H54 (cell line): ENCODE measurements at places on chromosomes 16 and 17.

GRCh38 chr17:47831003-47831933 is at the start of the genes LRRC46 and MRPL10:
Gene LRRC46, plus strand, starts transcription at chr17:47831670. Its CDS starts 320 bp downstream, at chr17:47831990.
Gene MRPL10, minus strand, starts transcription at chr17:47831541. Its CDS starts 30 bp downstream, at chr17:47831511.
- peak; percentile 96 for DNase-seq

DNA sequence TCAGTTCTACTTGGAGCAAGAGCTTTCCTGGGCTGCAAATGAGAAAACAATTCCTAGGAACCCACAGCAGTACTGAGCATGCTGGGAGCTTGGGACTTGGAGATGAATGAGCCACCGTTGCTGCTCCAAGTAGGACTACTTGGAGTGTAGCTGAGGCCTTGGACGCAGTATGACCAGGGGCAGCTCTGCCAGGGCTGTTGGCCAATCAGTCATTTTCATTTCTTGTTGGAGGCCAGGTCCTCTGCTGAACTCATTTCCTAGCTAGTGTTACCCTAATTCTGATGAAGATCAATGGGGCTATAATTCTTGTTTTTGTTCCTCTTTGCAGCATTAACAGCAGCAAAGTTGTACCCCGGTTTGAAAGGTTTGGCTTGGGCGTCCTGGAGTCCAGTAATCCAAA is 8.0 kb upstream of the LGALS9 start:
- no peak for DNase-seq

GRCh38 chr16:57744642-57744903 is 9.0 kb downstream of the KATNB1 start:
- no peak for DNase-seq

GRCh38 chr17:15403276-15403939 is 62.0 kb upstream of the TEKT3 start:
- no peak for DNase-seq

- no peak for DNase-seq
Measured at GRCh38 chr16:57613514-57613913, 14.9 kb upstream of the ADGRG1 start.

- DNase-seq: no peak
Measured at GRCh38 chr16:27543801-27544200, 5.9 kb downstream of the GTF3C1 start.

DNA sequence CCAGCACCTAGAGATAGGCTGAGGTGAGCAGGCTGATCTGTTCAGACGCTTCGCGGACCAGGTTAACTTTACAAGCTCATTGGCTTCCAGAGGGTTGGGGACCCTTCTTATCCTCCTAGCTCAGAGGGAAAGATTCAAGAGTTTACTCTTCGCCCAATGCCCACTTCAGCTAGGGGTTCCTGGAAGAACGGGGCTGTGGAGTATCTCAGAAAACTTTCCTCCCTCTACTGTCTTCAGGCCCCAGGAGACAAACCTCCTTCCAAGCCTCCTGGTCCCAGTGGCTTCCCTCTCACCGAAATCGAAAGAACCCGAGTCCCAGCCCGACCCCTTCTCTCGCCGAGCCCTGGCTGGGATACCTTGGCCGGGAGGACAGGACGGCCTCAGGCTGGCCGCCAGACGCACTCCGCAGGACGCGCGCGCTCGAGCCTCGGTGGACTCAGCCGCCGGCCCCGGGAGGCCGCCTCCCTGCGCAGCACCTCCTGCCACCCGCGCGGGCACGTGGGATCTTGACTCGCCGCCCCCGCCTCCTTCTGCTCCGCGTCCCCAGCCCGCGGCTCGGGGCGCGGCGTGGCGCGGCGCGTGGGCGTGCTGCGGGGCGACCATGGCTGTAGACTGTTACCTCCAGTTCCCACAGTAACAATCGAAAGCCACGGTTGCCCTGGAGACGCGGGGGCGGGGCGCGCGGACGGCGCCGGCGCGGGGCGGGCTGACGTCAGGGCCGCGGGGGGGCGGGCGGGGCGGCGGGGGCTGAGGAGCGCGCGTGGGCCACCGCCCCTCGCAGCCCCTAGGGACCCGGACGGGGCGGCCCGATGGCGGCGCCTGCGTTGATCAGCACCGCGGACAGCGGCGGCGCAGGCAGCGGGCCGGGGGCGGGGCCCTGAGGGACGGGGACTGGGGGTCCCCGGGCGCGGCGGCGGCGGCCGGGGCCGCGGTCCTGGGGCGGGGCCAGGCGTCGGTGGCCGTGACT is 5.3 kb upstream of the HIC1 start:
- DNase-seq: peak; percentile 84

DNA sequence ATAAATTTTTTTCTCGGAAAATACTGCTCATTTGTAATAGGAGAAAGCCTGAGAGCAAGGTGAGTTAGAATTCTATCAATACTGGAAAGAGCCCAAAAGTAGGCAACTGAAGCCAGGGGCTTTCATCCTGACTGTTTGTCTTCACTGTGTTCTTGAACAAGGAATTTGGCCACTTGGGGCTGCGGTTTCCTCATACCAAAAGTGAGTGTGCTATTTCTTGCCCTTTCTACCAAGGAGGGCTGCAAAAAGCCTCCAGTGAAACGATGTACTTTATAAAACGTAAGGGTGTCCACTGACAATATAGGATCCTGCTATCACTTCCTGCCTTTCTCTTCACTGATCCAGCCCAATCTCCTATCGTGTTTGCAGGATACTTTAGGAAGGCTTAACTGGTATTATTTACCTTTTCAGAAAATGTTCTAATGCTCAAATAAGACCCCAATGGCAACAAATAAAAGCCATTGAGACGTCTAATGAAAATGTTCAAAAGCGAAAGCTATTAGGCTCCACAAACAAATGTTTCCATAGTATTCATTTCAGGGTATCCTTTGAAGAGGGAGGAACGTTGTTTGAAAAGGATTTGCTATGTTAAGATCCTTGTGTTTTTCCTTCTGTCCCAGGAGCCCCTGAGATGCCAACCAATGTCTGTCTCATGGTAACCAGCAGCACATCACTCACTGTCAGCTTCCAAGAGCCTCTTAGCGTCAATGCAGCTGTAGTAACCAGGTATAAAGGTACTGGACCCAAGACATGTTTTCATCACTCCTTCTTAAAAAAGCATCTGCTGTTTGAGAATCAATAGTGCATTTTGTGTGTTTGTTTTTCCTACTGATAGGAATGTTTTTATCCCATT is 219.3 kb upstream of the NOG start:
- DNase-seq: no peak

- no peak for DNase-seq
Measured at GRCh38 chr16:13154799-13155198, 253.4 kb downstream of the SHISA9 start.

GRCh38 chr17:58334661-58335060 is 6.1 kb upstream of the TSPOAP1 start:
- DNase-seq: no peak

DNA sequence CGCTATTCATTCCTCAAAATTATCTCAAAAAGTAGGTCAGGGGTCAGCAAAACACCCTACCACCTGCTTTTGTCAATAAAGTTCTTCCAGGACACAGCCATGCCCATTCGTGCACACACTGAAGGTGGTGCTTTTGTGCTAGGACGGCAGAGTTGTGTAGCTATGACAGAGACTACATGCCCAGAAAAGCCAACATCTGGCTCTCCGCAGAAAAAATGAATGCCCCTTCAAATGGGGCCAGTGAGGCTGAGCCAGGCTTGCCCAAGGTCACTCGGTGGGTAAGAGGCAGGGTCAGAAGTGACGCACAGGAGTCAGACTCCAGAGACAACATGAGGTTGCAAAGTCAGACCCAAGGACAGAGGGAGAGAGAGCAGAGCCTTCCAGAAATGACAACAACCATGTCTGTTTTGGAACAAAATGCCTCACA is 200.1 kb downstream of the XYLT1 start:
- DNase-seq: no peak

DNA sequence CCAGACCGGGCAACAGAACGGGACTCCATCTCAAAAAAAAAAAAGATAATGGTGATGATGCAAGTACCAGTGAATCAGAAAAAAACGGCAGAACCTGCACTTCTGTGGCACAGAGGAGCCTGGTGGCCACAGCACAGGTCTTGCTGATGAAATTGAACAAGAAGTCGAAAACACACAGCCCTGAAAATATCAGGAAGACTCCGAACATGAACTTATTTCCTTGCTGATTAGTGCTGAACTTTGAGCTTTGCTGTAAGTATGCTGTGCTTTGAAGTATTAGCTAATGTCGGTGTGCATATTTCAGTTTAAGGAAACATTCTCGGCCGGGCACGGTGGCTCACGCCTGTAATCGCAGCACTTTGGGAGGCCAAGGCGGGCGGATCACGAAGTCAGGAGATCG is 10.9 kb upstream of the MYO15B start:
- DNase-seq: no peak

GRCh38 chr16:48860341-48860740 is 250.4 kb upstream of the N4BP1 start:
- no peak for DNase-seq

DNA sequence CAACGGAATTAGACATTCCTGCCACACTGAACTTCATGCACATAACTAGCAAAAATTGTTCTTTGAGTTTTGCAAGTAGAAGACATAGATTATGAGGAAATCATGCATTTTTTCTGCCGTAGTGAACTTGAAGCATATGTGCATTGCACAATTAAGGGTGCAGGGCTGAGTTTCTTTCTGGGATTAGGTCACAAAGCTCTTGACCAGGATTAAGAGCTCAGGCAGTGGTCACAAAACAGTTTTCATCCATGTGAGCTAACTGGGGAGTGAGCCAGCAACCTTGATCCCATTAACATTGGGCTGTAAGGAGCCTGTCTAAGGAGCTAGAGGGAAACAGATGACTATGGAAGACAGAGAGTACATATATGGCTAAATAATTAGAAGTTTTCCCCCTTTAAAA is 143.7 kb downstream of the PMP22 start:
- no peak for DNase-seq

DNA sequence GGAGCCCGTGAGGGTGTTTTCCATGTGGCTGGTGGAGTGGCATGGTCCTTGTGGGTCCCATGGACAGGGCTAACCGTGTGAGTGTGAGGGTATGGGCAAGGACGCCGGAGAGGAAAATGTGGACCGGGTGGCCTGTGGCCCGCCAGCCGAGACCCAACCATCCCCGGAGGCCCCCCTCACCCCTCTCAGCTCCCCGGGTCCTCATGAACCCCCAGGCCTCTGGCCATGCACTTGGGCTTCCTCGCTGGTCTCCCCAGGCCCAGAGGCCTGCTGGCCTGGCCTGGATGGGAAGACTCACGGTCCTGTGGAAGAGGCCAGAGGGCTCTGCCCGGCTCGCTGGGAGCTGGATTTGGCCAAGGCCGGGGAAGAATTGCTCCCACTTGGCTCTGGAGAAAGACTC is 13.1 kb downstream of the RAP1GAP2 start:
- DNase-seq: no peak

DNA sequence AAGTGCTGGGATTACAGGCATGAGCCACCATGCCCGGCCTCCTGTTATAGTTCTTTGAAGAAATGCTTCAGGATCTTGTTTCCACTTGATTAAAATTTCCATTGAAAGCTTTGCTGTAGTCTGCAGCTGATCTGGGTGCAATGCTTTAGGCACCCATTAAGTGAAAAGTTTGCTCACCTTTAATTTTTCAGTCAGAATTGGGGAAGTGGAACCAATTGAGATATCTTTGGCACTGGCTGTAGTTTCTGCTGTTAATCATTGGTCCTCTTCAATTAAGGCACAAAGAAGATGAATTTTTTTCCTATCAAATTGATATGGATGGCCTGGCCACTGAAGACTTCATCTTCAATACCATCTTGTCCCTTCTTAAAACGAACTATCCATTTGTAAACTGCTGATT is 336.1 kb upstream of the TBX2 start:
- DNase-seq: no peak

GRCh38 chr16:85948138-85948509 is 49.2 kb downstream of the IRF8 start:
- no peak for DNase-seq

DNA sequence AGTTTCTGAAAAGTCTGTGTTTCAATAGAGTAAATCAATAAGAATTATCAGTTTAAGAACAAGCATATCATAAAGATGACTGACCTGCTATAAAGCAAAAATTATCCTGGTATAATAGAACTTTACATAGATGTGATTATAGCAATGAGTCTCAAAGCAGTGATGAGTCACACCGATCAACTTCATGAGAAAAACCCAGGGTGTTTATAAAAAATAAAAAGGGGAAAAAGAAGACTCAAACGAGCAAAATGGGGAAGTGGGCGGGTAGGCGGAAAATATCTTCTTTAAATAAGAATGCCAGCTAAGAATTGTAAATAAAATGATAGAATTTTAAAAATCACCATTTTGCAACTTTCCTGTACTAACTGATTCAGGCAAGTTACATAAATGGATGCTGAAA is 46.8 kb downstream of the BRIP1 start:
- DNase-seq: no peak

GRCh38 chr17:16940116-16940881 is 31.6 kb downstream of the TNFRSF13B start:
- DNase-seq: no peak

DNA sequence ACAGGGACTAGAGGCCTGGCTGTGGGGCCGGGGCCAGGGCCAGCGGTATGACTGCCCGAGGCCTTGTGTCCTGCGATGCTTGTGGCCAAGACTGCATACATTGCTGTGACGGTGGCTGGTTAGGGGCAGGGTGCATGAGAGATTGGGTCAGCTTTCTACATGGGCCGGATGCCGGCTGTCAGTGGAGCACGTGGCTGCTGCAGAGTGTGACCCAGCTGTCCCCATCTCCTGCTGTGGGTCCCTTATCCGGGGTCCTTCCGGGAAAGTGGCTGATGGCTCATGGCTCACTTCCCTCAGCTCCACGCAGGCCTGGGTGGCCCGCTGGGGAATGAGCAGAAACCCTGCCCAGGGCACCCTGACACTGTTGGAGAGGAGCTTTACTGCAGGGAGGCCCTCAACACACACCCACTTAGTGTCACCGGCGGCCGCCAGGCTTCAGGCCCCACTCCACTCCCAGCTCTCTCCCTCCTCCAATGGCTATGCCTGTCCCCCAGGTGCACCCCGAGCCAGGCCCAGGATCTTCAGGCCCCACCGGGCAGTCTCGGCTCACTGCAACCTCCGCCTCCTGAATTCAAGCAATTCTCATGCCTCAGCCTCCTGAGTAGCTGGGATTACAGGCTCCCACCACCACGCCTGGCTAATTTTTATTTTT is 808 bp upstream of the RGS11 start:
- no peak for DNase-seq

DNA sequence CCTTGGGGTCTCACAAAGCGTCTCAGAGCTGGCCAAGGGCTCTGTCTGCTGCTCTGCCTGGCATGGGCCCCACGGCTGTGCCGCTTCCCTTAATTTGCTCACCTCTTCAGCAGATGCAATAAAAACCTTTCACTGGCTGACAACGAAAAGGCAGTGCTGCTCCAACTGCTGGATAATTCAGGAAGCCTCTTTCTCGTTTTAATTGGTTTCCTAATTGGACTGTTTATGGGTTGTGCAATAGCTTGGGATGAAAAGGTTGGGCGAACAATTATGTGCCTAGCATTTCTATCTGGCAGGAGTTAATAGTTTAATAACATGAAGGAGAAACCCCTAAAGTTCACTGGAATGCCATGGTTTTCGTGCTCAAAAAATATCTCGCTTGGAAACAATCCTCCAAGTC is 234.1 kb upstream of the IRX5 start:
- no peak for DNase-seq

DNA sequence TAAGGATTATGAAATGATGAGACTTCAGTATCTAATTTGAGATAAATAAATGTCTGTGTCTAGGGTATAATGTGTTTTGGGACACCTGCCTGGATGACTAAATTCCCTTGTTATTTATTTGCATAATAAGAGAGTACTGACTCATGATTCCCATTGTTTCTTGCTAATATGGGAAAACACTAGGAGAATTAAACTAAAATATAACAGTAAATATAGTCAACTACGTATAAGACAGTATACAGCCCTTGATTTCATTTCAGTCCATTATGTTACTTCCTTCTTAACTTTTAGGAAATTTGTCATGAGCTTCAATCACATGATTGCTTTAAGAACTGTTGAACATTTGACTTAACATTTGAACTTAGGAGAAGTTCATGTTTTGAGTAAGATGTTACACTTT is 62.4 kb downstream of the VMP1 start:
- DNase-seq: no peak
